ENCODE measurements at places on chromosomes 12 and 14.

- no peak for DNase-seq
Observed at GRCh38 chr14:66247662-66248193, 238.4 kb upstream of the CCDC196 start.

- DNase-seq, result no peak
Observed at GRCh38 chr12:58727521-58727920, 192.8 kb downstream of the LRIG3 start.

- DNase-seq, result no peak
Observed at GRCh38 chr14:101031721-101032120, 128.2 kb upstream of the RTL1 start.

DNA sequence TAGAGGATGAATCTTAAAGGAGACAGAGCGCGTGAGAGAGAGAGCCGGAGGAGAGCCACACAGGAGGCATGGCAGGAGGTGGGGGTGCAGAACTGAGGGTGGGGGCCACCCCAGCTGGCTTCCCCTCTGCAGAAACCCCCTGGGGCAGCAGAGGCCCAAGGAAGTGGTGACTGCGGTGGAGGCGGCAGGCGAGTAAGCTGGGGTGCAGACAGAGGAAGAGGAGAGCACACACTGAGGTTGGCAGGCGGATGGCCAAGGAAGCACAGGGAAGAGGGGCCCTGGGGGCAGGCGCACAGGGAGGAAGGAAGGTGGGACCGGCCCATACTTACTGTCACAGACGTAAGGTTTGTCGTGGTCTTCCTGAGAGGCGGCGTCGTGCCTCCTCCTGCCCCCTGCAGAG is 179.8 kb downstream of the DPF3 start:
- no peak for DNase-seq

- no peak for DNase-seq
Observed at GRCh38 chr12:111936869-111937268, 76.1 kb downstream of the TMEM116 start.

DNA sequence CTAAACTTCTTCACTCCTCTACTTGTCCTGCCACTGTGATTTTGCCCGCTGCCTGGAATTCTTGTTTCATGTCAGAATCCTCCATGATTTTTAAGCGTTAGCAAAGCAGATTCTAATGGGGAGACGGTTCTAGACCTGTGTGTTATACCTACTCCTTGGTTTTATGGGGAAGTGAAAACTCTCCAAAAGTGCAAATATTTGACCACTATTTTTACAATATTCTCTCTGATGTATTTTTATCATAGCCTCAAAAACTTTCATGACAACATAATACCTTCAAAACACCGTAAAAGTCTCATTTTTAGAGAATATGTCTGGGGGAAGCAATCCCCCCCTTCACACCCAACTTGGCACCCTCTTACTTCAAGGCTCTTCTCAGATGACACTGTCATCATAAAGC is 12.9 kb upstream of the KRAS start:
- no peak for DNase-seq

- DNase-seq, result no peak
Observed at GRCh38 chr12:94941440-94941862, 62.0 kb downstream of the NDUFA12 start.
